Choroid plexus epithelial cell (primary cell): ENCODE measurements at places on chromosomes 7 and 10.

DNA sequence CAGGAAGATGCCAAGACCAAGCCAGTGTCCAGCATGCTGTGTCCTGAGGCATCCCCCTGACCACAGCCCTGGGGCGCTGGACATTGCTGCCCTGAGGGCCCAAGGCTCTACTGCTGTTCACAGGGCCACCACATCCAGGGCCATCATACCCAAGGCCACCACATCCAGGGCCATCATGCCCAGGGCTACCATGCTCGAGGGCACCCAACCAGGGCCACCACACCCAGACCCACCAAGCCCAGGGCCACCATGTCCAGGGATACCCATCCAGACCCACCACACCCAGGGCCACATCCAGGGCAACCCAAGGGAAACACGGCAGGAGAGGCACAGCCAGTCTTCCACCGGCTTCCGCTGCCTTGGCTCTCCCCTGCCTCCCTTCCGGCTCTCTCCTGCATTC, 17.1 kb downstream of the STK32C start:
- no peak for DNase-seq

GRCh38 chr7:90951986-90952954, 312.0 kb upstream of the FZD1 start:
- DNase-seq: no peak

DNA sequence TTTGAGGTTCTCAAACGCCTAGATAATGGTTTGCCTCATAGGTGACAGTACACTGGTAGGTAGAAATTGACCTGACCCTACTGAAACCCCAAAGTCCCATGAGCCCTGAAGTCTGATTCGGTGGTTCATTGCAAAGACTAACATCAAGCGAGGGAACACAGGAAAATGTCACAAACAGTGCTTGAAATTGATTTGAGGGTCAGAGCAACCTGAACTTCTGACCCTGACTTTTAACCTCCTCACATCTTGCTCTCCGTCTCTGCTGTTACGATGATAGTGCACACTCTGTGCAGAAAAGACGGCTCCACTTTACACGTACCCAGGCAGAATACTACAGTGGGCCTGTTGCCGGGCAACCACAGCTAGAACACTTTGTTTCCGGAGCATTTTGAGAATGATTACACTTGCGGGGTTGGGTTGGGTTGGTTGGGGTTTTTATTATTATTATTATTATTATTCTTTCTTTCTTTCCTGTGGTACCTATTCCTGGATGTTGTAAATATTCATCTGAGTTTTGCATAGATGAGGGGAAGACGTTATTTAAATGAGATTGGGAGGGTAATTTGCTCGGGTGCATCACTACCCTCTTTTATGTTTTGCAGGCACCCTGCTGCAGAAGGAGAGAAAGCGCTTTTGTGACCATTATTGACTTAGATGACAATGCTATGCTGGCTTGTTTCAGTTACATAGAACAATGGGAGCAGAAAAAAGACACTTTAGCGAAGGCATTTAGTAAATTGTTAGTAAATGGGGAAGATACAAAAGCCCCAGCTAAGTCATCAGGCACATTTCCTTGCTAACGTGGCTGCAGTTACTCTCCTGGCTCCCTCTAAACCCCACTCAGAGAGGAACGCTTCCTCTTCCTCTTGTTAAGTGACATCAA, 438.1 kb upstream of the NRP1 start:
- DNase-seq: peak; percentile 23

GRCh38 chr7:25454562-25455041, 226.3 kb upstream of the NPVF start:
- peak; percentile 3 for DNase-seq

DNA sequence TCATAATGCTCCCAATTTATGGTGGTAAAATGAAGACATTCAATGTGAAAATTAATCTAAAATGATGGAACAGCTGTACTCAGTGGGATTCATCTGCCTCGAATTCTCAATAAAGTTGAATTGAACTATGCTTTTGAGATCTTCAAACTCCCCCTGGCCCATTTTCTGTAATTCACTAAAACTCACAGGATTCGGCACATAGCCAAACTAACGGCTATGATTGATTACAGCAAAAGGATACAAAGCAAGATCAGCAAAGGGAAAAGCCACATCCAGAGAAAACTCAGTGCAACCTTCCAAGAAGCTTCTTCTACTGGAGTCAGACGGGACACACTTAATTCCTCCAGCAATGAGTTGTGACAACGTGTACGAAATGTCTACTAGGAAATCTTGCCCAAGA, 307.5 kb downstream of the CNTNAP2 start:
- DNase-seq: no peak

GRCh38 chr10:95818668-95819067, 62.7 kb downstream of the ENTPD1 start:
- DNase-seq: peak; percentile 90

GRCh38 chr10:77637532-77638320, at the start of gene KCNMA1:
TSS of gene KCNMA1 (minus strand) at chr10:77637808.
- no peak for DNase-seq

- peak; percentile 71 for DNase-seq
These were observed 22.6 kb downstream of the EPDR1 start for GRCh38 chr7:37942934-37943610.

DNA sequence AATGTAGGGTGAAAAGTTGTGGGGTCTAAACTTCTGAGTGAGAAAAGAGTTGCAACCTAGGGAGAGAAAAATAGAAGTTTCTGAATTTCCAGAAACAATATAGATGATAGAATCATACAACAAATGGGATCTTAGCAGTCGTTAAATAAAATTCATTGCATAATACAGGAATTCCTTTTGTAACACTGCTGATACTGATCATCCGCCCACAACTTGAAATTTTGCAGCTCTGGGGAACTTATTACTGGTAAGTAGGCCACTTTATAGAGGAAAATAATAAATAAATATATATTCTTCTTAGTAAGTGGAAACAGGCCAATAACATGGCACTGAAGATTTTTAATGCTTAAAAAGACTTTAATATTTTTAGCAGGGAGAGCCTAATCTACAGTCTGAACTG, 81.9 kb upstream of the SMIM30 start:
- DNase-seq: peak; percentile 33

DNA sequence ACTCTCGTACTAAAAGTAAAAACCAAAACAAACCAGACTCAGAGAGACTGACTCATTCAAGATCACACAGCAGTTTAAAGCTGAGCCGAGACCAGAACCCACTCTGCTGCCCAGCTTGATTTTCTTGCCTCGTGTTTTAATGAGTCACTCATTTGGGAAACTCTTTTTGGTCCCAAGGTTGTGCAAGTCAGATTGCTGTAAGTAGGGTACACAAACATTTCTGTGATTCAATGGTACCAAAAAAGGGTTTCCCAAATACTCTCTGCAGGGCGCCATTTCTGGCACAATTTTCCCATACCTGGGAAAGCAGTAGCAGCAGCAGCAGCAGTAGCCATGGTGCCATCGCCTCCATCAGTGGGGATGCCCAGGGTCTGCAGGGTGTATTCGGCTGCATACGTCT, 69.9 kb downstream of the ASAH2B start:
- DNase-seq: peak; percentile 56

DNA sequence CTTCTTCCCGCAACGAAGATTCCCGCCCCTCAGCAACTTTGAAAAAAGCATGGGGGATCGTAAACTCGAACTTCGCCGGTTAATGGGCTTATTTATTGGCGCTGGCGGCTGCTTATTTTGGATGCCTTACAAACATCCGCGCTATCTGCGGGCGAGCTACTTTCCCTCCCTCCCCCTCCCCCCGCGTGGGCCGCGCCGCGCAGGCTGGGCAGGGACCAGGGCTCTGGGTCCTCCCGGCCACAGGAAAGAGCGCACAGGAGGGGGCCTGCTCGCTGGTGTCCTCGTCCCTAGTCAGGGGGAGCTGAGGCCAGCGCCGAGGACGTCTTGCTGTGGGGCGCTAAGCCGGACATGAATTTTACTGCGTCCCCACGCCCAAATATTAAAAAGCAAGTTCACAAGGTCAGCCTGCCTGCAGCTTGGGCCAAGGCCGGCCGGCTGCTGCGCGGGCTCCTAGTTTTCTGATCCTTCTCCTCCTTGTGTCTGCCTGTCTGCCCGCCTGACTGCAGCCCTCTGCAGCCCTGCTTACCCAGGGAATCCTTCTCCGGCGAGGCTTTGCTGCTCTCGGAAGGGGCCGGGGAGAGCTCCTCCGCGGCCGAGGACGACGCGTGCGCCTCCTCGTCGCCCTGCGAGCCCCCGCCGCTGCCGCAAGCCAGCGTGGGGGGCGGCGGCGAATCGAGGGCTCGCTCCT, 1.2 kb downstream of the HOXA10 start:
- DNase-seq: peak; percentile 10

- peak; percentile 77 for DNase-seq
These were observed 6.3 kb downstream of the IFT22 start for GRCh38 chr7:101315336-101315735.

DNA sequence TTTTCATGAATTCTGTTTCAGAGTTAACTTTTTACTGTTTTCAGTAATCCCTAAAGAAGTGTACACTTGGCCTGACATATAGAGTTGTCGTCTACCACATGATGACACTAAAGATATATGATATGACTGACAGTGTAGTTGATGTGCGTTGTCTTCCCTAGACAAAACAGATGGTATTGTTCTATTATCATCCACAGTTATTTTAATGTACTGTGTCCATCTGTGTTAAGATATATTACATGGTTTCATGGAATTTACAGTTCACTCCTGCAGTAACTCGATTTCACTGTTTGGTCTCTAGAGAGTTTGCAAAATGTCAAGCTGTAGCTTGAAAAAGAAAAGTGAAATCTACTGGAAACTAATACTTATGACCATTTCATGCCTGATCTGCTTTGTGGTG, 18.1 kb downstream of the FOXP2 start:
- no peak for DNase-seq

GRCh38 chr10:13808556-13809391, 222.0 kb downstream of the PRPF18 start:
- peak; percentile 28 for DNase-seq

DNA sequence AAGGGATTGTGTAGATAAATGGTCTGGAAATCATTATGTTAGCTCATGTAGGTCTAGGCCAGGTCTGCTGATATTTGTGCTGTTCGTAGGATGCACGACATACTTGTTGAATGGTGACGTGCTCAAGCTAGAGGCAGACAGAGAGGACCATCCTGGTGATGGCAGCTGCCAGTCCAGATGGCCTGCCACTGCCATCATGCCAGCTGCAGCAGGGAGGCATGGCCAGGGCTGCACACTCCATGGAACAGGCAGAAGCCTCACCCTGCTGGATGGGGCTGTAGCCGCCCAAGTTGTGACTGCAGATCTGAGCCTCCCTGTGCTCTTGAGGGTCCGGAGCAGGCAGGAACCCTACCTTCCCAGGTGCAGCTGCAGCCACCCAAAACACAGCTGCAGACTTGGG, 80.3 kb downstream of the SPDYE5 start:
- no peak for DNase-seq

DNA sequence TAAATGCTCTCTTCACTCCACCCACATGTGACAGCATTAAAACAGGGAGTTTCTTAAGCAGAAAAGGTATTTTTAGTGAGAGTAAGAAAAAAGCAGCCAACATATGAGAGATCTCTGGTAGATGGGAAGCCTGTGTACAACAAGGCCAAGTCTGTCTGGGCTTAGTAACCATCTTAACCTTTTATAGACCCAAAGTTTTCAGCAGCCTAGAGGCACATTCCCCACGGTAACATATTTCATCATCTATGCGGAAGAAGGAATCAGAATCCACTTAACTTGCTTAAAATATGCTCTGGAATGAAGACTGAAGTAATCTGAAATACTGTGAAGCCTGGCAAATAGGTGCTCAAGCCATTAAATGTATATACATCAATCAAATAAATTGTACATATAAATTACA, 127.8 kb downstream of the RAPGEF5 start:
- no peak for DNase-seq

DNA sequence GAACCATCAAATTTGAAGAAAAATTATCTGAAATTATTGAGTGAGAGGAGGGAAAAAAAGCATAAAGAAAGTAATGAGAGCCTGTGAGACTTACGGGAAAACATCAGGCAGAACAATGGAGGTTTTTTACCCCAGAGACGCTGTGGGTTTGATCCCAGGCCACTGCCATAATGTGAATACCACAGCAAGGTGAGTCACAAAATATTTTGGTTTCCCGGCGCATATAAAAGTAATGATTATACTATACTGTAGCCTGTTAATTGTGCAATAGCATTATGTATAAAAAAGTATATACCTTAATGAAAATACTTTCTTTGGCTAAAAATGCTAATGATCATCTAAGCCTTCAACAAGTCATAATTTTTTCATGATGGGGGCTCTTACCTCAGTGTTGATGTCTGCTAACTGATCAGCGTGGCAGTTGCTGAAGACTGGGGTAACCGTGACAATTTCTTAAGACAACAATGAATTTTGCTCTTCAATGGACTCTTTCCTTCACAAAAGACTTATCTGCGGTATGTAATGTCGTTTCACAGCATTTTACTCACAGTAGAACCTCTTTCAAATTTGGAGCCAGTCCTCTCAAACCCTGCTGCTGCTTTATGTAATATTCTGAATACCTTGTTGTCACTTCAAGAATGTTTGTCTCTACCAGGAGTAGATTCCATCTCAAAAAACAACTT, 97.0 kb upstream of the FAM20C start:
- no peak for DNase-seq

GRCh38 chr10:16770670-16771069, 46.6 kb downstream of the RSU1 start:
- DNase-seq: no peak

GRCh38 chr10:58143944-58144343, 123.8 kb downstream of the IPMK start:
- no peak for DNase-seq

GRCh38 chr7:17367502-17367901, 69.0 kb downstream of the AHR start:
- DNase-seq: peak; percentile 52

DNA sequence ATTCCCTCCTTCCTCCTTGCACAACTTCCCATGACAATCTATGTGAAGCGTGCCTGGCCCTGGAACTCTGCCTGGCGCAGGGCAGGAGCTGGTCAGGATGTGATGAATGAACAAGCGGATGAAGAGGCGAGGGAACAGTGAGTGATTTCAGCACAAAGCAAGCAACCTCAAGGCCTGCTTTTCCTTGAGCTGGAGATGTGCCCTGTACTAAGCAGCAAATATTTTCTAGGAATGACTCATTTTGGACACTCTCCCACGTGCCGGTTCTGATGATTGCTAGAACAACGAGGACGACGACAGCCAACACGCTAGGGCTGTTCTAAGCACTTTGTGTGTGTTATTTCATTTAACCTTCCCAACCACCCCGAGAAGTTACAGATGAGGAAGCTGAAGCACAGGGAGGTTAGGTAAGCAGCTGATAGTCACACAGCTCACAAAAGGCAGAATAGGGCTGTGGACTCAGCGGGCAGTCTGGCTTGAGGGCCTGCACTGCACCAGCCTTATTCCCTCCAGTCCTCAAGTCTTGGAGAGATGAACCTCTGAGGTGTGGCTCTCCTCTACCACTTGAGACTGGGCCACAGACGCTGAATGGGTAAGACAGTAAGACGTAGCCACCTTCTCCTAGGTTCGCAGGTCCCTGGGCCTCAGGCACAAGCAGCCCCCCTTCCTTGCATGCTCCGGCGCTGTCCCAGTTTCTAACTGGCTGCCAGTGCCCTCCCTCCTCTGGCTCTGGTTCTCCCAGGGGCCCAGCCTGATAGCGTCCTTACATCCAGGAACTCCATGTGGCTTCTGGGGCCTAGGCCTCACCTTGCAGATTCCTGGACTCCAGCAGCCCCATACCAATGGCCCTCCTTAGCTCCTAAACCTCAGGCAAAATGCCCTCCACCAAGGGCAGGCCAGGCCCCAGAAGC, 59.0 kb downstream of the YKT6 start:
- peak; percentile 93 for DNase-seq
